ENCODE measurements at places on chromosomes 3 and 15.

- H3K36me3 ChIP-seq: peaks cover 11% of the 10 kb centered on the region
- H3K4me3 ChIP-seq: no peak overlapping the region
Observed at GRCh38 chr3:41888368-41889076, 73.4 kb downstream of the ULK4 start.

- DNase-seq: no peak
- H3K36me3 ChIP-seq: peaks cover 29% of the 10 kb centered on the region
- H3K27me3 ChIP-seq: no peaks in the 10 kb centered on the region
- peaks cover 35% of the 10 kb centered on the region for H3K4me1 ChIP-seq
- H3K27ac ChIP-seq: peak overlapping the region; percentile 75
Observed at GRCh38 chr15:84668221-84668982, 10.4 kb upstream of the NMB start.

GRCh38 chr15:38898236-38898635, 333.6 kb upstream of the RASGRP1 start:
- H3K27me3 ChIP-seq: peaks cover 7% of the 10 kb centered on the region
- H3K4me1 ChIP-seq: no peaks in the 10 kb centered on the region
- H3K4me3 ChIP-seq: no peak overlapping the region
- no peak overlapping the region for H3K27ac ChIP-seq
- H3K36me3 ChIP-seq: no peaks in the 10 kb centered on the region
- DNase-seq: no peak

DNA sequence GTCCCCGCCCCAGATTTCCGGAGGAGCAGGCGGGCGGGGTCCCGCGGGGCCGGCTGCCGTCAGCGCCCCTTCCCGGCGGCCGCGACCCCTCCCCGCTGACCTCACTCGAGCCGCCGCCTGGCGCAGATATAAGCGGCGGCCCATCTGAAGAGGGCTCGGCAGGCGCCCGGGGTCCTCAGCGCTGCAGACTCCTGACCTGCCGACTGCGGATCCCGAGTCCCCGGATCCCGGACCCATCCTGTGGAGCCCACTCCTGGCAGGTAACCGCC, at the start of gene TRH:
Gene TRH, plus strand, starts transcription at position 157 of the 269 bp plus-strand sequence. CDS start 1,097 bp downstream, outside the sequence.
- peaks cover 41% of the 10 kb centered on the region for H3K27me3 ChIP-seq
- H3K4me1 ChIP-seq: peaks cover 9% of the 10 kb centered on the region
- peak within 1 kb of the TSS; percentile 20 for H3K4me3 ChIP-seq

DNA sequence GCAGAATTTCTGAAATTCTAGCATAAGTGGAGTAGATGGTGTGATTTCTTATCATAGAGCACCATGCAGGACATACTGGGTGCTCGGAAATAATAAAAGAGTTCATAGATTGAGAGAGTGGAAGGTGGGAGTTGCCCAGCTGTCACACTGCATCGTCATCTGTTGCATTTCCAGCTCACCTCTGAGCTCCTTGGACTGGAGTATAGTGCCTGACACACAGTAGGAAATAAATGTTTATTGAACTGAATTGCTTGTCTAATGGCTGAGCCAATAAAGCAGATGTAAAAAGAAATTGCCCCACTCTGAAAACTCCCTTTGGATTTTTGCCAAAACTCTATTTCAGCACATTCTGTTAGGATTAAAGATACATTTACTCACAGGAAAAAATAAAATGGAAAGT, 108.9 kb upstream of the UBE2E1 start:
- no peak overlapping the region for H3K4me3 ChIP-seq
- H3K4me1 ChIP-seq: no peaks in the 10 kb centered on the region
- no peak for DNase-seq
- no peaks in the 10 kb centered on the region for H3K36me3 ChIP-seq

- H3K4me3 ChIP-seq: no peak overlapping the region
- H3K27ac ChIP-seq: no peak overlapping the region
- H3K36me3 ChIP-seq: no peaks in the 10 kb centered on the region
- peaks cover 8% of the 10 kb centered on the region for H3K4me1 ChIP-seq
- no peak for DNase-seq
Observed at GRCh38 chr15:64948916-64949315, 37.2 kb downstream of the ANKDD1A start.

DNA sequence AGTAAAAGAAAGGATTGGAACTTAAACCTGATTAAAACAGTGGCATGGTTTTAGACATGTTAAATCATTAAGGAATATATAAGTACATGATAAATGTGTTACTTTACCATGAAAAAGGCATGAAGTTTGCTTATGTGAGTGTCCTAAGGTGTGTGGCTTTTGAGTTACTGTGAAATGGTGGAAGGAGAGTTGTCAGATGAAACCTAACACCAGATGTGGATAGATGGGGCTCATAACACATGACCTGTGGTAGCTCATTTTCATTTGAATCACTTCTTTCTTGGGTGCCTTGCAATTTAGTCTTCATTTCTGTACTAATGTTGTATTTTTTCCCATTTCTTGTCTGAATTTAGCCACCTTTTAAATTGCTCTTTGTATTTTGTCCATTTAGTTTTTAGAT, 13.0 kb downstream of the MEF2A start:
- H3K4me3 ChIP-seq: no peak overlapping the region
- H3K36me3 ChIP-seq: peaks cover 2% of the 10 kb centered on the region
- no peak overlapping the region for H3K27ac ChIP-seq

GRCh38 chr3:127220497-127220896, 27.6 kb downstream of the PRR23E start:
- H3K4me3 ChIP-seq: no peak overlapping the region
- no peak overlapping the region for H3K27ac ChIP-seq
- peak; percentile 43 for DNase-seq
- peaks cover 5% of the 10 kb centered on the region for H3K36me3 ChIP-seq
- peaks cover 4% of the 10 kb centered on the region for H3K27me3 ChIP-seq

GRCh38 chr3:102238362-102238761, 196.5 kb upstream of the ZPLD1 start:
- no peak overlapping the region for H3K4me3 ChIP-seq
- H3K27me3 ChIP-seq: no peaks in the 10 kb centered on the region
- no peaks in the 10 kb centered on the region for H3K4me1 ChIP-seq
- H3K27ac ChIP-seq: no peak overlapping the region
- H3K36me3 ChIP-seq: no peaks in the 10 kb centered on the region

GRCh38 chr3:15276028-15276724, 56.2 kb downstream of the SH3BP5 start:
- no peak overlapping the region for H3K27ac ChIP-seq
- H3K27me3 ChIP-seq: no peaks in the 10 kb centered on the region
- H3K4me1 ChIP-seq: peaks cover 78% of the 10 kb centered on the region

- no peaks in the 10 kb centered on the region for H3K4me1 ChIP-seq
- H3K27me3 ChIP-seq: no peaks in the 10 kb centered on the region
- no peak overlapping the region for H3K27ac ChIP-seq
Observed at GRCh38 chr3:145820170-145820569, 340.8 kb downstream of the PLOD2 start.

DNA sequence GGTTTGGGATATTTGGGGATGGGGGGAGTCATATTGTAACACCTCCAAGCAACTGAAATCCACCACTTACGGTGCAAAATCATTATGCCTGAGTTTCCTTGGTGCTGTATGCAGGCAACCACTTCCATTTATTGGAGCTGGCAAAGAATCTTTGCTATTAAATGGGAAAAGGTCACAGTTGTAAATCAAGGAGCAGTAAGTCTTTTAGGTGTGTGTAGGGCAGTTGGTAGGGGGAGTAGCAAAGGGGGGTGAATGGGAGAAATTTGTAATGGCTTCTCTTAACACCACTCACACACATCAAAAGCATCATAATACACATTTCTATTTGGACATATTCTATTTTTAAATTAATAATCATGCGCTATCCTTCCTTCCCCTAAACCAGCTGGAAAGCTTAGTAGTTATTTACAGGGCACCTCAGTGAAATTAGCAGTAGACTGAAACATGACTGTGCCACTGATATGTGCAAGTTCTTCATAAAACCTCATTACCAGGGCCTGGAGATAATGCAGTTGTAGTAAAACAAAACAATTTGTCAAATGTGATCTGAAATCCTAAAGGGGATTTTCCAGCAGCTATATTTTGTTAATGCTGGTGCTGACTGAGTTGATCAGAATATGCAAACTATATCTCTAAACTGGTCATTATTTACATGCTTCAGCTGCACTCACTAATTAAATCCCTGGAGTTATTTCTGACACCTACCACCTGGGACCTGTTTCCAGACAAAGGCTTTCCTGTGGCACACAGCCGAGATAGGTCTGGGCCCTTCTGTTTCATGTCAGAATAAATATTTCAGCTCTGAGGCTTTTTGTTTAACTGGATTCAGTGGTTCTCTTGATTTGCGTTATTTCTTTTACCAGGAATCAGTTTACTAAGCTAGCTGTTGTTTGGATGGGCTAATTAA, 90.1 kb downstream of the B3GALNT1 start:
- no peak overlapping the region for H3K27ac ChIP-seq
- no peaks in the 10 kb centered on the region for H3K27me3 ChIP-seq
- DNase-seq: no peak
- H3K4me1 ChIP-seq: no peaks in the 10 kb centered on the region
- peaks cover 2% of the 10 kb centered on the region for H3K36me3 ChIP-seq
- no peak overlapping the region for H3K4me3 ChIP-seq

- H3K27ac ChIP-seq: no peak overlapping the region
- H3K4me3 ChIP-seq: no peak overlapping the region
- no peak for DNase-seq
- peaks cover 11% of the 10 kb centered on the region for H3K27me3 ChIP-seq
Observed at GRCh38 chr3:180747805-180748361, 68.6 kb upstream of the CCDC39 start.

DNA sequence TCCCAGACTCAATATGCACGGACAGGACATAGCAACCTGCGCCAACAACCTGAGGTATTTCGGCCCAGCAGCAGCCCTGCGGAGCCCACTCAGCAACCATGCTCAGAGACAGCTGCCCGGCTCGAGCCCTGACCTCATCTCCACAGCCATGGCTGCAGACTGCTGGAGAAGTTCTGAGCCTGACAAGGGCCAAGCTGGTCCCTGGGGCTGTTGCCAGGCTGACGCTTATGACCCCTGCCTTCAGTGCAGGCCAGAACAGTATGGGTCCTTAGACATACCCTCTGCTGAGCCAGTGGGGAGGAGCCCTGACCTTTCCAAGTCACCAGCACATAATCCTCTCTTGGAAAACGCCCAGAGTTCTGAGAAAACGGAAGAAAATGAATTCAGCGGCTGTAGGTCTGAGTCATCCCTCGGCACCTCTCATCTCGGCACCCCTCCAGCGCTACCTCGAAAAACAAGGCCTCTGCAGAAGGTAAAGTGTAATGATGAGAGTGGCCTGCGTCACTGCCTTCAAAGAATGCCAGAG, 25.5 kb downstream of the TMEM41A start:
- no peak for DNase-seq
- no peak overlapping the region for H3K27ac ChIP-seq
- no peaks in the 10 kb centered on the region for H3K4me1 ChIP-seq
- no peak overlapping the region for H3K4me3 ChIP-seq
- H3K27me3 ChIP-seq: no peaks in the 10 kb centered on the region
- peaks cover 17% of the 10 kb centered on the region for H3K36me3 ChIP-seq

DNA sequence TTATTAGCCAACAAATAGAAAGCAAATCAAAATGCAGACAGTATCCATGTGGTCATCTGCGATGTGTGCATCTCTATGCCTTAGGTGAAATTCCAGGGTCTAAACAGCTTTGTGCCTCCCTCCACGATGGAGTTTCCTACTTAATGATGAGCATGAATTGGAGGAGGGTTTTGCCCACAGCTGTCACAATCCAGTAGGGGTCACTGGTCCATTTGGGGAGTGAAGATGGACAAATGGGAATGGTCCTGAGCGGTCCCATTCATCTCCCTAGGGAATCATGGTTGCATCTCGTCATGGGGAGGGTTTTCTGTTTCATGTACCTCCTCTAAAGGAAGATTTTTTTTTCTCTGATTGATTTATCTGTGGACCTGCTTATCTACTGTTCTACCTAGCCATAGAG, 358.0 kb downstream of the PTPRG start:
- peaks cover 5% of the 10 kb centered on the region for H3K27me3 ChIP-seq
- no peaks in the 10 kb centered on the region for H3K36me3 ChIP-seq
- no peak overlapping the region for H3K27ac ChIP-seq

DNA sequence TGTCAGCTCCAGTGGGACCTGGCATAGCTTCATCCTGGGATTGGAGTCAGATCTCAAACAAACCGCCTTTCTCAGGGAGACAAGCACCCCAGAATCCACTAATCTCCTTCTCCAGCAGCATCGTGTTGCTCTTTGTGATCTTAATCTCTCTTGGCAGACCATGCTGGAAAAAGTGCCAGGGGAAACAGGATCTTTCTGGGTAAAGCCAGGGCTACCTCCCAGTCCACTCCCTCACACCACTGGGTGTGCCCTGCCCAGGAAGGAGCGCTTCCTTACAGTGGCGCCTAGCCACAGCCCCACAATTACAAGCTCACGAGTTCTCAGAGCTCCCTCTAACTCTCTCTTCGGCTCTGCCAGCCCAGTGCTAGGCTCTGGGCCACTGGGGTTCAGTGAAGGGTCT, 32.2 kb downstream of the RPLP1 start:
- DNase-seq: no peak
- no peaks in the 10 kb centered on the region for H3K36me3 ChIP-seq
- no peaks in the 10 kb centered on the region for H3K4me1 ChIP-seq
- H3K27me3 ChIP-seq: no peaks in the 10 kb centered on the region
- no peak overlapping the region for H3K4me3 ChIP-seq
- H3K27ac ChIP-seq: no peak overlapping the region

GRCh38 chr3:46705022-46705530, 3.9 kb downstream of the TMIE start:
- no peak overlapping the region for H3K27ac ChIP-seq
- H3K36me3 ChIP-seq: no peaks in the 10 kb centered on the region
- H3K4me3 ChIP-seq: no peak overlapping the region
- DNase-seq: peak; percentile 81

DNA sequence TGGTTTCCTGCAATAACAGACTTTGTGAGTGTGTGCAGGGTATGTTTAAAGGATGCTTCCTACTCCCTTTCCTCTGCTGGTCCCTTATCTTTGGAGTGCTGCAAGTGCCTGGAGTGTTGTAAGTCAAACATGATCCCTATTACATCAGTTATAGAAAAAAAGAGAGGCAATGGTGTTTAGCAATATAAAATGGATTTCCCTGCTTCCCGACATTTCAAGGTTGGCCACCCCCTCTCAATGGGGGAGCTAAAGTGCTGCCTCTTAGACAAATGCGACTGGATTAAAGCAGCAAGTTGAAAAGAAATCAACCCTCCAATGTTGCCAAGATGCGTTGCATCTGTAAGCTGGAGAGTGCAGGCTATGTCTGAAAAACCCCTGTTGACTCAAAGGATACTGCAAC, 203.1 kb upstream of the WNT5A start:
- peaks cover 2% of the 10 kb centered on the region for H3K27me3 ChIP-seq
- no peak for DNase-seq
- H3K4me3 ChIP-seq: no peak overlapping the region
- H3K27ac ChIP-seq: no peak overlapping the region
- no peaks in the 10 kb centered on the region for H3K4me1 ChIP-seq

- H3K27me3 ChIP-seq: peaks cover 3% of the 10 kb centered on the region
- H3K36me3 ChIP-seq: peaks cover 6% of the 10 kb centered on the region
- H3K4me3 ChIP-seq: no peak overlapping the region
- DNase-seq: no peak
- no peak overlapping the region for H3K27ac ChIP-seq
- peaks cover 21% of the 10 kb centered on the region for H3K4me1 ChIP-seq
Observed at GRCh38 chr3:66434726-66435125, 66.1 kb downstream of the LRIG1 start.

Data from activated naive CD4-positive, alpha-beta T cell treated with anti-CD3 and anti-CD28 coated beads for 36 hours (primary cell).